ENCODE measurements at places on chromosomes 1 and 21. TPM values are rescaled to one million over a fixed set of nuclear protein-coding genes. Genes with fewer than 3 reads are reported as not detected.
A peak's percentile ranks its signal among the peaks of the same experiment; 100 is the strongest.

DNA sequence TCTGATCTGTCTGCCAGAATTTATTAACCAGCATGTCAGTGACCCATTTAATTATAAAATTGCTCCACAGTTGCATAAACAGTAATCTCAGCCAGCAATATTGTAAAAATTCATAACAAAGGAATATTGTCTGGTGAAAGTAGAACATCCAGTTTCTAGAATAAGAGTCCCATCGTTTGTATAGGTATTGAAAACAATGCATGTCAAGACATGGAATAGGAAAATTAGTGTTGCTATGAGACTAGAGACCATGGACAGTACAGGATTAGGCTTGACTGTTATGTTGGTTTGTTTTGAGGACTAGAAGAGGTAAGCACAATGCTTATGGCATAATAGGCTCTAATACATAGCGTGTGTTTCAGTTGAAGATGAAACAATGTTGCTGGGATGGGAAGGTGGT, 37.1 kb downstream of the ATF6 start:
- H3K27ac ChIP-seq, result no peak overlapping the region
- H3K4me1 ChIP-seq, result peaks cover 6% of the 10 kb centered on the region
- no peak overlapping the region for H3K4me3 ChIP-seq
- DNase-seq, result no peak
- peaks cover 39% of the 10 kb centered on the region for H3K36me3 ChIP-seq
- H3K27me3 ChIP-seq, result no peaks in the 10 kb centered on the region

DNA sequence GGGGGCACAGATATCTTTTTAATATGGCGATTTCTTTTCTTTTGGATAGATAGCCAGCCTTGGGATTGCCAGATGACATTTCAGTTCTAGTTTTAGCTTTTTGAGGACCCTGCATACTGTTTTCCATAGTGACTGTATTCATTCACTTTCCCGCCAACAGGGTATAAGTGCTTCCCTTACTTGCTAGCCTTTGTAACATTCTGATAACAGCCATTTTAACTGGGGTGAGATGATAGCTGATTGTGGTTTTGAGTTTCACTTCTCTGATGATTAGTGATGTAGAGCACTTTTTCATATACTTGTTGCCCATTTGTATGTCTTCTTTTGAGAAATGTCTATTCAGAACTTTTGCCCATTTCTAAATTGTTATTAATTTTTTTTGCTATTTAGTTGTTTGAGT, 151.9 kb downstream of the NTPCR start:
- no peak for DNase-seq
- no peaks in the 10 kb centered on the region for H3K36me3 ChIP-seq
- H3K4me3 ChIP-seq, result no peak overlapping the region
- H3K27ac ChIP-seq, result no peak overlapping the region
- no peaks in the 10 kb centered on the region for H3K27me3 ChIP-seq

DNA sequence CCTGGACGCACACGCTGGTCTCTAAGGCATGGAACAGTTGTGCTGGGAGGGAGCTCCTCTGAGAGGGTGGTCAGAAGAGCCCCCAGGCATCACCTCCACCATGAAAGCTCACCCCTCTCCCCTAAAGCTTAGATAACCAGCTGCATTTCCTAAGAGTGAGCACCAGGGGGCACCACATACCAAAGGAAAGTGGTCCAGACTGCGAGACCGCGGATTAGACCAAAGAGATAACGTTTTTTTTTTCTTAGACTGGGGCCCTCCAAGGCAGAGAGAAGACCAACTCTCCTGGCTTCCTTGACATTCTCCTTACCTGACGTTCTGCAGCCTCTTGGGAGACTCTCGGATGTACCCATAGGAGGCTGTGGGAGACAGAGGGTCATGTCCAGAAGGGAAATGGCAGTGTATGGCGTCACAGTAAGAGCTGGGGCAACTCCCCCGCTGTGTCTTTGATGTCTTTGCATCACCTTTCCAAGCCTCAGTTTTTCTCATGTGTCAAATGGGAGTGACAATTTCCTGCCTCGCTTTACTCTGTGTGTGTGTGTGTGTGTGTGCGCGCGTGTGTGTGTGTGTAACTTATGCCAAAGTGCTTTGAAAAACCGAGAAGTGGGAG, 12.3 kb upstream of the IFNLR1 start:
- no peaks in the 10 kb centered on the region for H3K36me3 ChIP-seq
- H3K4me1 ChIP-seq, result peaks cover 7% of the 10 kb centered on the region
- peak; percentile 26 for DNase-seq
- peaks cover 2% of the 10 kb centered on the region for H3K27me3 ChIP-seq
- H3K27ac ChIP-seq, result no peak overlapping the region

GRCh38 chr1:180415985-180416633, 86.3 kb downstream of the ACBD6 start:
- no peaks in the 10 kb centered on the region for H3K27me3 ChIP-seq
- H3K4me3 ChIP-seq, result no peak overlapping the region
- DNase-seq, result no peak

DNA sequence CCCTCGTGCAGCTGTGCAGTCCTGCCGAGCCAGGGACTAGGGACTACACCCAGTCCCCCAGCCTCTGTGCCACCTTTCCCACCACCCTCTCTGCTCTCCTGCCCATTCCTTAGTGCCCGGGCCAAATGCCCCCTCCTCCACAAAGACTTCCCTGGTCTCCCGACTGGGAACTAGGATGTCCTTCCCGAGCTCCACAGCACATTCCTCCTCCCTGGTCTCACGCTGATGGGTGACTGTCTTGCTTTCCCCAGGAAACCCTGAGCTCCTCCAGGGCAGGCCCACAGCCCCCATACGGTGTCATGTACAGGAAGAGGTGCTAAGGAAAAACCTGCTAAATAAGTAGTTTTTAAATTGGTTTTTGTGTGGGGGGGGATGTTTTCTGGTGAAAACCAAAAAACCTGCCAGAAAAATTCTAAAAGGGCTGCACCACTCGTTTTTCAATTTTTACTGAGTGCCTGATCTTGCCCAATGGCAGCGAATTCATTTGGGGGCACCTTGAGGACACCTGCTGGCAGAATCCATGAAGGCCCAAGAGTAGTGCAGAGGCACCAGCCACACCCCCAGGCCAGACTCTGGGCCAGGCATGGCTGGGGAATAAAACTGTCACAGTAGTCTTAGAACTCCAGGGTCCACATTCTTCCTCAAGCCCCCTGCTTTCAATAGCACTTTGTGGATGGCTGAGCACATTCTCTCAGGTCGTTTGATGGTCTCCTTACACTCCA, 50.4 kb downstream of the GLIS1 start:
- no peak overlapping the region for H3K4me3 ChIP-seq
- no peak overlapping the region for H3K27ac ChIP-seq

- no peak overlapping the region for H3K4me3 ChIP-seq
- H3K27me3 ChIP-seq, result peaks cover 31% of the 10 kb centered on the region
- no peak for DNase-seq
Measured at GRCh38 chr1:177091040-177091439, 73.5 kb downstream of the ASTN1 start.

GRCh38 chr1:182164273-182164672, 102.8 kb upstream of the ZNF648 start:
- H3K4me3 ChIP-seq, result no peak overlapping the region
- H3K36me3 ChIP-seq, result no peaks in the 10 kb centered on the region
- H3K4me1 ChIP-seq, result peaks cover 16% of the 10 kb centered on the region
- DNase-seq, result no peak

GRCh38 chr21:43783098-43783700, 6.2 kb upstream of the RRP1 start:
- no peaks in the 10 kb centered on the region for H3K36me3 ChIP-seq
- no peak overlapping the region for H3K4me3 ChIP-seq
- H3K4me1 ChIP-seq, result no peaks in the 10 kb centered on the region

GRCh38 chr1:246142320-246142893, 364.7 kb downstream of the SMYD3 start:
- H3K36me3 ChIP-seq, result no peaks in the 10 kb centered on the region
- H3K27ac ChIP-seq, result no peak overlapping the region
- no peaks in the 10 kb centered on the region for H3K4me1 ChIP-seq

DNA sequence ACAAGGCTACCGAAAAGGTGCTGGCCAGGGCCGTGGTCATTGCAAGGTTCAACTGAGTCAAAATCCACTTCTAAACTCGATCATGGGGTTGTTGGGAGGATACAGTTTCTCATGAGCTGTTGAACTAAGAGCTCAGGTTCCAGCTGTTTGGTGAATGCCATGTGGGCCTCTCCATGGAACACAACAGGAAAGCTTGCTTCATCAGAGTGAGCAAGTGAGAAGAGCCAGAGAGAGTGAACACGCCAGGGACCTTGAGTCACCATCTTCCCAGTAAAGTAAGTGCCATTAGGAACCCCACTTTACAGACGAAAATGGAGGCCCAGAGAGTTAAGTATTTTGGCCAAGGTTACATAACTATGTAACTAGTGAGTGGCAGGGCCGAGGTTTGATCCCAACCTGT, 475.1 kb upstream of the VAMP3 start:
- no peaks in the 10 kb centered on the region for H3K36me3 ChIP-seq
- no peak overlapping the region for H3K4me3 ChIP-seq
- no peak overlapping the region for H3K27ac ChIP-seq
- peaks cover 4% of the 10 kb centered on the region for H3K27me3 ChIP-seq
- no peak for DNase-seq

DNA sequence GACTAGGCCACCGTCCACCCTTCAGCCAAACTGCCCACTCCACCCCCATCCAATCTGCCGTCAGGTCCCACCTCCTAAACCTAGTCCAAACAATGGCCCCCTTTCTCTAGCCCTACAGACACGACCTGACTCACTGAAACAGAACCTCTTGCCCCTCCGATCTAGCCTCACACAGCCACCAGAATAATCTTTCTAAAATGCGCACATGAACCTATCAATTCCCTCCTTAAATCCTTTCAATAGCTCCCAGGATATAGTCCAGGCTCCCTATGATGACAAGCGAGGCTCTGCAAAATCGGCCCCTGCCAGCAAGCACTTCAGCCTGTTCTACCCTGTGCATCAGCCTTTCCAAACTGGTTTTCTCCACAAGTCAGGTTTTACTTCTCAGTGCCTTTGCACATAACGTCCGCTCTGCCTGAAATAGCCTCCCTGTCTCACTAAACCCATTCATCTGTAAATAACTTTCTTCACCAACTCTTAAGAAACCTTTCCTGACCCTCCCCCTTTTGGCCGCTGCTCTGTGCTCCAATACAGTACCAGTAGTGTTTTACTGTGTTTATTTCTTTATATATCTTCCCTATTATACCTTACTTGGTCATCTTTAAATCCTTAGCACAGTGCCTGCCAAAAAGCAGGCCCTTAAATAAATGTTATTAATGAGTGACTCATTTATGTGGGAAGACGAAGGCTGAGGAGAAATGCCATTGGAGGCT, 9.0 kb upstream of the CDC20 start:
- H3K36me3 ChIP-seq, result no peaks in the 10 kb centered on the region
- no peak for DNase-seq
- H3K27me3 ChIP-seq, result no peaks in the 10 kb centered on the region
- peaks cover 51% of the 10 kb centered on the region for H3K4me1 ChIP-seq
- peak overlapping the region; percentile 74 for H3K4me3 ChIP-seq

DNA sequence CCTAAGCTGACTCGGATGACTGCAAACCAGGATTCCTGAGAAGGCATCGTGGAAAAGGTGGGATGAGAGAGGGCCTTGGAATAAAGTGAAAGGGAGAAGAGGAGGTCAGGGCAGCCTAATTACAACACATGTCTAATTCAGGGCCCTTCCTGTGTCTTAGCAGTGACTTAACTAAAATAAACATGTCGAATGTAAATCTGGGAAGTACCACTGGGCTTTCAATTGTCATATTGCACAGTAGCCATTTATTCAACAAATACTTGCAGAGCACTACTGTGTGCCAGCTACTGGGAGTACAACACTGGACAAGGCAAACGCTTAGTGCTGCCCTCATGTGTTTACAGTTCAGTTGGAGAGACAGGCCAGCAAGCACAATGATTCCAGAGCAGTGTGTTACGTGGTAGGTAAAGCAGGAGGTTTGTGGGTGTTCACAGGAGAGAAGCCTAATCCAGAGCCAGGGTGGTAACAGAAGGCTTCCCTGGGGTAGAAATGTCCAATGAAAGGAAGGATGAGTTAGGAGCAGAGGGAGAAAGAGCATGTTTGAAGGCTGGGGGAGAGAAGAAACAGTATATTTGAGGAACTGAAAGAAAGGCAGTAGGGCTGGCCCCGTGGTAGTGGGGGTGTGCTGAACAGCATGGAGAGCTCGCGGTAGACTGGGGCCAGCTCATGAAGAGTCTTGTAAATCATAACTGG, 38.0 kb upstream of the RASAL2 start:
- H3K4me1 ChIP-seq, result peaks cover 85% of the 10 kb centered on the region
- no peaks in the 10 kb centered on the region for H3K36me3 ChIP-seq
- no peaks in the 10 kb centered on the region for H3K27me3 ChIP-seq
- no peak for DNase-seq
- H3K27ac ChIP-seq, result peak overlapping the region; percentile 96
- H3K4me3 ChIP-seq, result no peak overlapping the region

DNA sequence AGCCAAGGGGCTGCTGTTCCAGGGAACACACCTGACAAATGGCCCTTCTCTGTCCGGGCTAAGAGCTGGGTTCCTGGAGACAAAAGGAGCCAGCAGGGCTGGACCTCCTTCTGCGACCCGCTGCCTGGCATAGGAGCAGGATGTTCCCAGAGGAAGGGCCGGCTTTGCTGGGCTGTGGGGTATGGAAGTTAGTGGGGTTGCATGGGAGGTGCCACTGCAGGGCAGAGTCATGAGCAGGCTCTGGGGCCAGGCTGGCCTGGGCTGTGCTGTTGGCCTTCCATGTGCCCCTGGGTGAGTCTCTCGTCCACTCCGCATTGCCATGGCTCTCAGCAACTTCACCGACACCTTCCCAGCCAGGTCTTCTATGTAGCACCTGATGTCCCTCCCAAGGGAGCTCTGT, 507.6 kb downstream of the PTPRU start:
- no peaks in the 10 kb centered on the region for H3K36me3 ChIP-seq
- H3K27me3 ChIP-seq, result peaks cover 89% of the 10 kb centered on the region
- H3K4me3 ChIP-seq, result no peak overlapping the region

GRCh38 chr1:200022239-200022804, 5.2 kb upstream of the NR5A2 start:
- H3K4me3 ChIP-seq, result no peak overlapping the region
- peaks cover 71% of the 10 kb centered on the region for H3K27me3 ChIP-seq
- no peaks in the 10 kb centered on the region for H3K36me3 ChIP-seq
- H3K4me1 ChIP-seq, result no peaks in the 10 kb centered on the region
- no peak for DNase-seq

DNA sequence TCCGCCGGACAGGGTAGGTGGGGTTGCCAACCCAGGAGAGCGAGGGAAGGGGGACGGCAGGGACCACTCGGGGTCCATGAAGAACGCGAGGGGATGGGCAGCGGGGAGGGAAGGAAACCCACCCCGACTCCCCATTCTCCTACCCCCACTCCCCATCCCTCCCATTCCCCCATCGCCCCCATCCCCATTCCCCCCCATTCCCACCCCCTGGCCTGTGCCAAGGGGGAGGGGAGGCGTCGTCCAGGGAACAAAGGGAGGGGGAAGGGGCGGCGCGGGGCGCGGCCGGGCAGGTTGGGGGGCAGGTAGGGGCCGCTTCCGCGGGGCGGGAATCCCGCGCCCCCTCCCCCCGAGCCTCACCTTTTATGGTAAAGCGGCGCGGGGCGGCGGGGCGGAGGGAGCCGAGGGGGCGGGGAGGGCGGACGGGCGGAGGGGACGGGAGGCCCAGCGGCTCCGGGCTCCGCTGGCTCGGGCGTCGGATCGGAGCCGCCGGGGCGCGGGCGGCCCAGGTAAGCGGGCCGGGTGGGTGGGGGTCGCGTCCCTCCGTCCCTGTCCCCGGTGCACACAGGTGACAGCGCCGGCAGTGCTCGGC, at the start of gene FBLIM1:
Gene FBLIM1, plus strand, starts transcription at position 453 of the 589 bp plus-strand sequence. CDS start 6,189 bp downstream, outside the sequence.
- peak within 1 kb of the TSS; percentile 87 for H3K4me3 ChIP-seq
- H3K36me3 ChIP-seq, result no peaks in the 10 kb centered on the region
- no peak for DNase-seq

Gene GJC2
- total RNA-seq, result 1.0 TPM

Gene ASPM
- 0.44 TPM for total RNA-seq

Gene DISP3
- not detected for total RNA-seq

Gene MX1
- total RNA-seq, result 8.8 TPM

Gene SAMD11
- 2.4 TPM for total RNA-seq

Gene C1orf94
- not detected for total RNA-seq

Gene DCDC2B
- total RNA-seq, result not detected

Gene VSIG8
- total RNA-seq, result not detected

Gene ANKRD34A
- total RNA-seq, result 0.66 TPM

Gene ITGB2
- 18.6 TPM for total RNA-seq

Gene IL22RA1
- total RNA-seq, result 0.14 TPM

Data from left ventricle myocardium inferior (tissue), 1 donor.